ENCODE measurements at places on chromosomes 12 and 14.
A peak's percentile ranks its signal among the peaks of the same experiment; 100 is the strongest.

DNA sequence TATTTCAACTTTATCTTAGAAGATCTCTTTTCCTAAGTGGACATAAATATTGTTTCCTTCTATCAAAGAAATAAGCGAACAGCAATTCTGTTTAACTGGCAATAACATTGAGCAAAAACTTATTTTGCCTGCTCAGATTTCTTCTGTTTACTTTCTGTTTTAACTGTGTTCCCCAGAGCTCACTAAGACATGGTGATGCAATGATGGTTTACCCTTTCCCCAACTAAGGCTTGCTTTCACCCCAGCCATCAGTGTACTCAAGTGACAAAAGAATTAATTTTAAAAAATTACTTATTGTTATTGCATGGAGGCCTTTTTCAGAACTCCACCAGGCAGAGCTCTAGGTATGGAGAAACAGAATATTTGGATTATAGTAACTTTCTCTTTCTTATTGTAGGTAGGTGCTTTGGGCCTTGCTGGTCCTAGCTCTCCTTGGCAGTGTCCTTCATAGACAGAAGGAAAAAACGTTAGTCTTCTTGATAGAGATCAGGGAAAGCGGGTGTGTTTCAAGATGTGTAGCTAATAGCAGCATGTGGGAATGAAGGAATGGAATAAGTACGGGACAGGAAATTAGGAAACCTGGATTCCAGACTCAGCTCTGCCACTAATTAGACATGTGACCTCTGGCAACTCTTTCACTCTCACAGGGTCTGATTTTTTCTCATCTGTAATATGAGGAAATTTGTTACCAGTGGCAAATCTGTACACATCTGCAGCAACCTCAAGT is 14.6 kb upstream of the DDHD1 start:
- no peak for DNase-seq

DNA sequence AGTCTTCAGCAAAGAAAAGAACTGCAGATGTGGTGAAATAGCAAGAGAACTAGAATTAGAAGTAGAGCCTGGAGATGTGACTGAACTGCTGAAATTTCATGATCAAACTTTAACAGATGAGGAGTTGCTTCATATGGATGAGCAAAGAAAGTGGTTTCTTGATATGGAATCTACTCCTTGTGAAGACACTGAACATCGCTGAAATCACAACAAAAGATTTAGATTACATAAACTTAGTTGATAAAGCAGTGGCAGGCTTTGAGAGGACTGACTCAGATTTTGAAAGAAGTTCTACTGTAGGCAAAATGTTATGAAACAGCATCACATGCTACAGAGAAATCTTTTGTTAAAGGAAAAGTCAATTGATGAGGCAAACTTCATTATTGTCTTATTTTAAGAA is 175.0 kb downstream of the KIF21A start:
- no peak for DNase-seq

- peak; percentile 56 for DNase-seq
These were observed 76.7 kb upstream of the RGS6 start for GRCh38 chr14:71855399-71856036.

GRCh38 chr12:14824012-14824634 is 10.1 kb upstream of the SMCO3 start:
- no peak for DNase-seq

GRCh38 chr12:98137278-98137677 is 378.1 kb upstream of the TMPO start:
- no peak for DNase-seq

GRCh38 chr12:111353603-111354295 is 15.1 kb downstream of the PHETA1 start:
- DNase-seq: no peak

DNA sequence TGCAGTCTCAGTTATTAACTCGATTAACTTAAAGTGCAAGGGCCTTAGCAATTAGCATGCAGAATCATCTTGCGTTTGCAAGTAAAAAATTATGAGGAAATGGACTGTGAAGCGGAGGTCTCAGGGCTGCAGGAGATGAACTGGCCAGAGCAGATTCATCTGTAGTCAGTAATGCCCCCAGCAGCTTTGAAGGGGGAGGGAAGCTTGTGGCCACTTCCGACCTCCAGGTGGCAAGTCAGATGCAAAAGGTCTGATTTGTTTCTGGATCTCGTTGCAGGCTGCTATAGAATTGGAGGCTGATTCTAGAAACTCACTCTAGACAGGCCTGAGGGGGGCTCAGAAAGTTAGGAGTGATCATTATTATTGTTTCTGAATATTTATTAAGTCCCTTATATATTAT is 107.4 kb upstream of the RGS6 start:
- DNase-seq: no peak

DNA sequence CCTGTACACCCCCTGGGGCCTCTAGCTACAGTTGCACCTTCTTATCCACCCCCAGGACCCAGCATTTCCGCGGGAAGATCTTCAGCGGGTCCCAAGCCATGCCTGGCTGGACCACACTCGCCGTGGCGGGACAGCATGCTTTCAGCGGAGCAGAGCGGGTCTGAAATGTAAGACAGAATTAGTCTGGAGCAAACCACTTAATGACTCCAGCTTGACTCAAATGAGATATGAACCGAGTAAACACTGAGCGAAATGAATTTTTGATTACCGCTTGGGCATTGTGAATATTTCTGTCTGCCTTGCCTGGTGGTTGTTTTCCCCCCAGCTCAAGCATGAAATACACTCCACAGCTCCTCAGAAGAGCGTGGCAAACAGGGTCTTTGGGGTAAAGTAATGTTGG is 60.8 kb downstream of the SLC24A4 start:
- no peak for DNase-seq

DNA sequence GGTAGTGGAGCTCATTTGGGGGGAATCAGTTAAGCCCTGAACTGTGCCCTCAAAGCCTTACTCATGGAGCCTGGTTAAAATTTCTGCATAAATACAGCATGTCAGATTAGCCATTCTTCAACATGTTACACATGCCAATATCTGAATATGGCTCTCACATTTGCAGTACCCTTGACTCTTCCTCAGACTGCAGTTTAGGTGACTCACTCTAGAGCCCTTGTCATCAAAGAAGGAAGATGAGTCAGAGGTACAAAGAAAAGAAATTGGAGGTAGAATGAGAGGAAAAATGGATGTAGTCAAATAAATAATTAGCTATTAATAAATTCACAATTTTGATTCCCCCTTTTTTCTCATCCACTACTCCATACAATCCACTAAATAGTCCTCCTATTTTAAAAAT is 23.6 kb upstream of the OR4K2 start:
- peak; percentile 8 for DNase-seq

Data from ACHN (cell line).